Lower lobe of right lung (tissue), 2 donors: ENCODE measurements at places on chromosomes 12 and 14. TPM values are rescaled to one million over a fixed set of nuclear protein-coding genes. Genes with fewer than 3 reads are reported as not detected.

GRCh38 chr12:116259800-116260577 is 17.5 kb downstream of the MED13L start:
- no peak overlapping the region for H3K4me3 ChIP-seq
- DNase-seq = no peak
- H3K4me1 ChIP-seq = peaks cover 75% of the 10 kb centered on the region
- H3K36me3 ChIP-seq = no peaks in the 10 kb centered on the region
- no peak overlapping the region for H3K27ac ChIP-seq

DNA sequence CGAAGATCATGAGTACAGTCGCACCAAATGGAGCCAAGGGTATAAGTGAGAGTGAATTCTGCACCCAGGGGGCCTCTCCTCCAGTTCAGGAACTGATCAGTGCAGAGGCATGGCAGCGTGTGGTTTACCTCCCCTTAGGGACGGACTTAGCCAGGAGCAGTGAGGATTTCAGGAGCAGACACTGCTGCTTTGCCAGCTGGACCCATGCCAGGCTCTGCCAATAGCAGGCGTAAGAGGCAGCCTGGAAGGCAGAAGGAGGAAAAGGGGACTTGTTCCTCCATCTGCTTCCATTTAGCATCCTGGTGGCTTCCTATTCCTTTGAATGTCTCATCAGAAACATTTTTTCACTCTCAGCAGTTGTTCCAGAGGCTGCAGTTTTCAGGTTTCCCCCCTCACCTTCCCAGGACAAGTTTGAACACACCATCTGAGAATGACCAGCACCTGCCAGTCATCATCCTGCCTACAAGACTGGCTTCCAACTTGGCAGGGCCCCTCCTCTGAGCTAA is 137.0 kb upstream of the LMNTD1 start:
- H3K36me3 ChIP-seq = no peaks in the 10 kb centered on the region
- H3K4me1 ChIP-seq = no peaks in the 10 kb centered on the region
- H3K4me3 ChIP-seq = no peak overlapping the region

DNA sequence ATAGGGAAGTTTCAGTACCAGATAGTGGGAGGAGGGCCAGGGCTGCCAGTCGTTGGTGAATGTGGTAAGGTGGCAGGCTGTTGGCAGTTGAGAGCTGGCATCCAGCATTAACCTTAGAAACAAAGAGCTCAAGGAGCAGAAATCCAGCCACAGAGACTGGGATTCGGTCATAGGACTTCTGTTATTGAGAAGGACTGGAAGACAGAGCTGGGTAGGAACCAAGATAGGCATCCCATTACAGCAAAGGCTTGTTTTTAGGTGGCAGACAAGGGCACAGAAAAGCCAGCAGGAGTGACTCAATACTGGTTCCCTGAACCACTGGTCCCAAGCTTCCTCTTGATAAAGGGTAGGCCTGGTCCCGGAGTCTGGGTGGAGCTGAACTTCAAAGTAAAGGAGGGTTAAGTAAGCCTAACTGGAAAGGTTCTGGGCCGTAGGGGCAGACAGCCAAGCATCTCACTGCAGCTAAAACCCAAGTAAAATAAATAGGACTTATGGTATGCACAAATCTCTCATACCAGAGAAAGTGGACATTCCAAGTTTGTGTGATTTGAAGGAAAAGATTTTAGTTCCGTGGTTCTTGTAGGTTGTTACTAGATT is 147.9 kb downstream of the ETV6 start:
- DNase-seq = no peak
- H3K27ac ChIP-seq = peak overlapping the region; percentile 26
- peaks cover 58% of the 10 kb centered on the region for H3K4me1 ChIP-seq
- H3K36me3 ChIP-seq = no peaks in the 10 kb centered on the region
- no peaks in the 10 kb centered on the region for H3K27me3 ChIP-seq

DNA sequence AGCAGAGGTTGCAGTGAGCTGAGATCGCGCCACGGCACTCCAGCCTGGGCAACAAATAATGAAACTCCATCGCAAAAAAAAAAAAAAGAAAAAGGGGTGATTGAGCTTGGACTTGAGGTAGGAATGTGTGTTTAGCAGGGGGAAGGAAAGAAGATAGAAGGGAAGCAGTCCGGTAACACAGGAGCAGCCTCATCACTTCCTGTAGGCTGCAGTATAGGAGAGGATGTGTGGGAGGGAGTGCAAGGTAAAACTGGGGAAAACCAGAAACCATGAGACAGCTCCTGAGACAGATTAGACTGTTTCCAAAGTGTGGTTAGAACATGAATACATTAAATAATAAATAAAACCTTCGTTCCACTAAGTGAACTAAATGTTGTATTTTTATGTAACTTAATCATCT is 49.2 kb downstream of the FGD4 start:
- peaks cover 16% of the 10 kb centered on the region for H3K4me1 ChIP-seq
- H3K4me3 ChIP-seq = no peak overlapping the region
- H3K27ac ChIP-seq = no peak overlapping the region
- no peaks in the 10 kb centered on the region for H3K36me3 ChIP-seq
- no peak for DNase-seq

- no peak for DNase-seq
- H3K36me3 ChIP-seq = no peaks in the 10 kb centered on the region
- no peaks in the 10 kb centered on the region for H3K27me3 ChIP-seq
- H3K4me1 ChIP-seq = no peaks in the 10 kb centered on the region
These were observed 181.9 kb downstream of the C12orf42 start for GRCh38 chr12:103313894-103314293.

- no peak overlapping the region for H3K4me3 ChIP-seq
- no peak overlapping the region for H3K27ac ChIP-seq
- no peaks in the 10 kb centered on the region for H3K27me3 ChIP-seq
- no peak for DNase-seq
- H3K36me3 ChIP-seq = no peaks in the 10 kb centered on the region
- no peaks in the 10 kb centered on the region for H3K4me1 ChIP-seq
These were observed 172.3 kb downstream of the GPHN start for GRCh38 chr14:66680216-66680615.

DNA sequence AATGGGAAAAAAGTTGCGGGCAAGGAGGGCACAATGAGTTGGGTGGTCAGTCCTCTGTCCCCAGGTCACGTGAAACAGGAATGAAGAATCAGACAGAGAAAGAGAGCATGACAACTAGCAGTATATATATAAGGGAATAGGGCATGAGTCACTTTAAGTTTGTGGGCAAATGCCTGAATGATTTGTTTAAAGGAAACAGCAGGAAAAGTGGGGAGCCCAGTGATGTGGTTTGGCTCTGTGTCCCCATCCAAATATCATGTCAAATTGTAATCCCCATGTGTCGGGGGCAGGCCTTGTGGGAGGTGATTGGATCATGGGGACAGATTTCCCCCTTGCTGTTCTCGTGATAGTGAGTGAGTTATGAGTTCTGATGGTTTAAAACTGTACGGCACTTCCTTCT is 195.3 kb upstream of the IGF1 start:
- H3K27ac ChIP-seq = no peak overlapping the region
- H3K36me3 ChIP-seq = no peaks in the 10 kb centered on the region
- no peaks in the 10 kb centered on the region for H3K27me3 ChIP-seq
- H3K4me3 ChIP-seq = no peak overlapping the region
- H3K4me1 ChIP-seq = no peaks in the 10 kb centered on the region

NDUFA9 gene
- total RNA-seq = 68.5 TPM

GRCh38 chr12:7555752-7556151 is 52.2 kb upstream of the CD163 start:
- peak overlapping the region; percentile 54 for H3K27ac ChIP-seq
- no peaks in the 10 kb centered on the region for H3K27me3 ChIP-seq
- no peaks in the 10 kb centered on the region for H3K4me1 ChIP-seq
- DNase-seq = no peak
- H3K36me3 ChIP-seq = no peaks in the 10 kb centered on the region

DNA sequence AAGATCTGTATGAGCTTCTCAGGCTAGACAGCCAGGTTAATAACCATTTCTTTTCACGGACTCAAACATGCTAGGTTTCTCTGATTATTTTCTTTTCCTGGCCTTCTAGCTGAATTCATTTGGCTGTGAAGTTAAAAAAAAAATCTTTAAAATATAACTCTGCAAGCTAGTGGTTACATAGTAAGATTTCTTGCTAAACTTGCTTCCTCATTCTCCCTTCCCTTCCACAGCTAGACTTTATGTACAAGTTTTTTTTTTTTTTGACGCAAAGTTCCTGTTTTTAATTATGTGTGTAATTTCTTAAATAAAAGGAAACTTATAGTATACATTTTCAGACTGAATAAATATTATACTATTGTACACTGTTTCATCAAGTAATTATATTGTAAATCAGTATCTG is 145.4 kb downstream of the TMTC2 start:
- no peak overlapping the region for H3K4me3 ChIP-seq
- DNase-seq = no peak
- no peaks in the 10 kb centered on the region for H3K36me3 ChIP-seq
- no peaks in the 10 kb centered on the region for H3K27me3 ChIP-seq
- H3K4me1 ChIP-seq = peaks cover 7% of the 10 kb centered on the region
- H3K27ac ChIP-seq = no peak overlapping the region

GRCh38 chr14:101812071-101812470 is 50.6 kb downstream of the PPP2R5C start:
- no peak for DNase-seq
- peaks cover 11% of the 10 kb centered on the region for H3K36me3 ChIP-seq
- H3K4me3 ChIP-seq = no peak overlapping the region
- peaks cover 61% of the 10 kb centered on the region for H3K4me1 ChIP-seq

GLTP gene
- 45.3 TPM for total RNA-seq
